ENCODE measurements at places on chromosomes 2 and 18. TPM values are rescaled to one million over a fixed set of nuclear protein-coding genes. Genes with fewer than 3 reads are reported as not detected.

DNA sequence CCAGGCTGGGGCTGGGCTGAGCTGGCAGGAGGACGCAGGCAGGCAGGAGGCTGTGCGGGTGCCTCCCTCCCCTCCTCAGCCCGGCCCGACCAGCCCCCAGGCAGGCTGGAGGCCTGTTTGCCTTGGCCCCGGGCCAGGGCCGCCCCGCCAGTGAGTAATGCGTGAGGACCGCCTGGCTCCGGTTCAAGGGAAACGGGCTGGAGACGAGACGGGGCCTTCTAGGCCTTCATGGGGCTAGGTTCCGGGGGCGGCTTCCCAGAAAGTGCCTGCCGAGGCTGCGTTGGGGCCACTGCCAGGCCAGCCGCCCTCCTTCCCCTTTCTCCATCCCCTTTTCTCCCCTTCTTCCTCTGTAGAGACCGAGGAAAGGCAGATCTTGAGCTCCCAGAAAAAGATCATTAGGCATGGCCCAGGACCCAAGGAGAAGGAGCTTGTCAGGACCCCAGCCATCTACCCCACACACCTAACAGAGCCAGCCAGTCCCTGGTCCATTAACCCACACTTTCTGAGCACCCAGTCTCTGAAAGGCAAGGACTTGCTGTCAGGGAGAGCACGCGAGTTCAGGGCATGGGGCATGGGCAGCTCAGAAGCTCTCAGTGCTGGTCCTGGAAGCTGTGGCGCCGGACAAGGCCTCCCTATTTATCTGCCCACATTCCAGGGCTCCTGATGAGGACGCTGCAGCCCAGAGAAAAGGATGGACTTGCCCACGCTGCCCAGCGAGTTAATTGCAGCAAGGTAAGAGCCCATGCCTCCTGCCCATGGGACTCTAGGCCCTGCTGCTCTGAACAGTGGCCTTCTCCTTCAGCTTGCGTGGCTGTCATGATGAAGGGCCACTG lies 48.5 kb downstream of the SMAD7 start:
- DNase-seq = peak; percentile 88
- H3K4me3 ChIP-seq = no peak overlapping the region
- no peak overlapping the region for H3K27ac ChIP-seq

DNA sequence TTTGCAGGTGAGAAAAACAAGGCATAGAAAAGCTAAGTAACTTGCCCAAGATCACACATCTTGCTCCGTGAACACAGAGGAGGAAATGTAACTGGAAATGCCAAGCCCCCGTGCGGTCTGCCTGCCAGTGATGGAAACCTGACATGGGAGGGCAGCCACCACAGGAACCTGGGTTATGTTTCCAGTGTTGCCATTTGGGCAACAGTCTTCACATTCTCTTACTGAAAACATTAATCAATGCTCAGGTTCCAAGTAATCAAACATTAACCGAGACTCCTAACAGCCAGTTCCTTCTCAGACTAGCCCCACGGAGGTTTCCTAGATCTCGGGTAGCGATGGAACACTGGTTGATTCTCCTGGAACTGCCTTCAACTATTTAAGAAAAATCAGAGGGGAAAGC lies 2.5 kb downstream of the TGFA start:
- peak overlapping the region; percentile 99 for H3K4me3 ChIP-seq
- no peak for DNase-seq
- H3K27ac ChIP-seq = peak overlapping the region; percentile 98
- no peaks in the 10 kb centered on the region for H3K36me3 ChIP-seq

- no peaks in the 10 kb centered on the region for H3K4me1 ChIP-seq
- H3K4me3 ChIP-seq = no peak overlapping the region
- no peaks in the 10 kb centered on the region for H3K27me3 ChIP-seq
Measured at GRCh38 chr18:35888329-35888728, 84.2 kb upstream of the RMP24 start.

The CPO gene
- total RNA-seq = not detected

The DRC1 gene
- 4.7 TPM for total RNA-seq

- H3K36me3 ChIP-seq = no peaks in the 10 kb centered on the region
- H3K4me1 ChIP-seq = no peaks in the 10 kb centered on the region
- no peak overlapping the region for H3K4me3 ChIP-seq
- H3K27ac ChIP-seq = no peak overlapping the region
- H3K27me3 ChIP-seq = no peaks in the 10 kb centered on the region
Measured at GRCh38 chr18:10465174-10465939, 10.9 kb downstream of the APCDD1 start.

GRCh38 chr18:57659460-57660102 lies 37.9 kb upstream of the NARS1 start:
- no peak for DNase-seq
- no peak overlapping the region for H3K4me3 ChIP-seq
- no peaks in the 10 kb centered on the region for H3K4me1 ChIP-seq

GRCh38 chr2:237722616-237723015 lies 76.0 kb upstream of the RBM44 start:
- H3K36me3 ChIP-seq = peaks cover 26% of the 10 kb centered on the region
- no peaks in the 10 kb centered on the region for H3K27me3 ChIP-seq
- DNase-seq = no peak
- H3K4me1 ChIP-seq = peaks cover 8% of the 10 kb centered on the region

The MYCN gene
- not detected for total RNA-seq

The FOXI3 gene
- not detected for total RNA-seq

DNA sequence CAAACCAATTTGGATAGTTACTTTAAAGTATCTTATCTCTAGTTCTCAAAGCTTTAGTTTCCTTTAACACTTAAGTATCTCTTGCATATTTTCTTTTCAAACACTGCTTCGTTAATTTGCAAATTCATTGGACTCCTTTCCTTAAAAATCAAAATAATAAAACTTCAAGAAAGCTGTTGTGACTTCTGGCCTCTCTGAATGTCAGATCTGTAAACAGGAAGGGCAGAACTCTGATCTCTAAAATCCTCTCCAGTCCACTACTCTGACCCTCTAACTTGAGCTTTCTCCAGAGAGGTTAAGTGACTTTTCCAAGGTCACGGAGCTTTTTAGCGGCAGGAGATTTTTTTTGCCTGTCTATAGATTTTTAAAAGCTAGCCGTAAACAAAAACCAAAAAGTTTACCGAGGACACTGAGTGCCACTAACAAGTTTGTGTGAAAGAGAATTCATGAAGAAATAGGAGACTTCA lies 155.5 kb downstream of the TGIF1 start:
- 0 out of 2 replicates have a peak, but pooled peaks cover 11% of the 10 kb centered on the region for H3K36me3 ChIP-seq
- peaks cover 32% of the 10 kb centered on the region for H3K4me1 ChIP-seq
- peak overlapping the region; percentile 100 for H3K27ac ChIP-seq
- peak overlapping the region; percentile 72 for H3K4me3 ChIP-seq
- DNase-seq = no peak

DNA sequence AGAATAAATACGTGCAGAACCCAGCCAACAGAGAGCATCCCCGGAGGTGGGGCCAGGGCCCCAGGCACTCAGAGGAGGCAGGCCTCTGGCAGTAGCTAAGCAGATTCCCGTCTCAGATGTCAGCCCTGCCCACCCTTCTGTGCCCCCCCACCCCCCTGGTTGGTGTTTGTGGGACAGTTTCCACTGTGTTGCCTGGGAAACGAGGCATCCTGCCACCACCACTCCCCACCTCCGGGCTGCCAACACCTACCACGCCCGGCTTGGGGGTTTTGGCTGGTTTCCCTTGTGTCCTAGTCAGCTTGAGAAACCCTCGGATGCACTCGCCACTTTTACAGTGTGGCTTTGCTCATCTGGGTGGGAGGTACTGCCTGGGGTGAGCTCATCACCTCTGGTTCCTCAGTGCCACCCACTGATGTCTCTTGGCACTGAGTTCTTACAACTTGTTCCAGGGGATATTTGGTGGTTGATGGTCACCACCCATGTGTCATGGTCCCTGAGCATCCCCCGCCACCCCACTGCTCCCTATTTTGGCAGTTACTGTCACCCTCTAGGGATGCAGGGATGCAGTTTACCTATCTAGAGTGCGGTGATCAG lies 72.4 kb upstream of the YWHAQ start:
- peak overlapping the region; percentile 87 for H3K27ac ChIP-seq
- H3K4me1 ChIP-seq = peaks cover 46% of the 10 kb centered on the region
- no peaks in the 10 kb centered on the region for H3K27me3 ChIP-seq

- H3K36me3 ChIP-seq = no peaks in the 10 kb centered on the region
- H3K4me3 ChIP-seq = no peak overlapping the region
- no peak for DNase-seq
- H3K4me1 ChIP-seq = peaks cover 33% of the 10 kb centered on the region
- no peak overlapping the region for H3K27ac ChIP-seq
- no peaks in the 10 kb centered on the region for H3K27me3 ChIP-seq
Measured at GRCh38 chr2:38017836-38018235, 58.1 kb downstream of the CYP1B1 start.

DNA sequence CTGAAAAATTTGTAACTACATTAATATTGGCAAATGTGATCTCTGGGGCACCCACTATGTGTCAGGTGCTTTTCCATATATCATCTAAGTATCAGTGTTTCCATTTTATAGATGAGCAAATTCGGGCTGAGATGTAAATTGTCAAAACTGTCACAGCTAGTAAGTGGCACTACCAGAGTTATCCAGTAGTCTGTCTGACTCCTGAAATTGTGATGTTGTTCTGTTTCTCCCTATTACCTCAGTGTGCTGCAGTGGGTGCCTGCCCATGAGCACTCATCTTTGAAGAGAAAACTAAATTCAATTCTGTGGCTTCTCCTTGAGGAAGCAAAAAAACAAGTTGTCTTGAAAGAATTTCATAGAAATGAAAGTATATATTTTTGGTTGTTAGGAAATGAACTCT lies 467.4 kb upstream of the FANCL start:
- no peak for DNase-seq
- H3K4me3 ChIP-seq = no peak overlapping the region
- H3K27me3 ChIP-seq = no peaks in the 10 kb centered on the region
- H3K4me1 ChIP-seq = no peaks in the 10 kb centered on the region
- H3K36me3 ChIP-seq = no peaks in the 10 kb centered on the region

The MBOAT2 gene
- total RNA-seq = 45.3 TPM

The ZNF396 gene
- 2.0 TPM for total RNA-seq

DNA sequence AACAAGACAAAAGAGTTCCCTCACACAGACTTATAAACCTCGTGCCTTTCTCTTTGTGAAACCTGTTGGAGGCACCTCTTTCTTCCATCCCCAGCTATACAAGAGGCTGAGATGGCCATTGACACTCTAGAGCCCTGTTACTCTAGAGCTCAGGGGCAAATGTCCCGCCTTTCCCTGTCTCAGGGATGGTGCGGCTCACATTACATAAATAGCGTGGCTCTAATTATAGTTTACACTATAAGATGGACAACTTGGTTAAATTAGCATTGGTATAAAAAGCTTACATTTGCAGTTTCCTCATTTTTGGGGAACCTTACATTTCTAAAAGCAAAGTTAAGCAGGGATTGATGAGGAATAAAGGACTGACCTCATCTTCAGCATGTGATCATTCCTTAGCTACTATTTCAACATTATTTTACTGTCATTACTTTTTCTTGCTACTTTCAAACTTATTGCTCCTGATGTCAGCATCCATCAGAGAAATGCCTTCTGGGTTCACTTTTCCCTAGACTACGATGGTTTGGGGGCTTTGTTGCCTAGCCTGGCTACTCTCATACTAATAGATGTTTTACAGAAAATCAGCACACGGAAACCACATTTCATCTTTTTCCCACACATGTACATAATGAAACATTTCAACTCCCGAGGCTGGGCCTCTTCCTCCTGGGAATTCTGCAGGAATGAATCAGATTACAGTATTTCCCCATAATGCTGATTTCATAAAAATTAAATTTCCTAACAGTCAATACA lies 40.4 kb downstream of the FTCDNL1 start:
- H3K36me3 ChIP-seq = no peaks in the 10 kb centered on the region
- DNase-seq = no peak
- H3K4me1 ChIP-seq = no peaks in the 10 kb centered on the region
- no peak overlapping the region for H3K4me3 ChIP-seq
- H3K27ac ChIP-seq = no peak overlapping the region

- no peak overlapping the region for H3K4me3 ChIP-seq
- peaks cover 19% of the 10 kb centered on the region for H3K36me3 ChIP-seq
- peak overlapping the region; percentile 61 for H3K27ac ChIP-seq
- peaks cover 60% of the 10 kb centered on the region for H3K4me1 ChIP-seq
- peak; percentile 56 for DNase-seq
- no peaks in the 10 kb centered on the region for H3K27me3 ChIP-seq
Measured at GRCh38 chr2:172464400-172465129, 37.2 kb downstream of the ITGA6 start.

DNA sequence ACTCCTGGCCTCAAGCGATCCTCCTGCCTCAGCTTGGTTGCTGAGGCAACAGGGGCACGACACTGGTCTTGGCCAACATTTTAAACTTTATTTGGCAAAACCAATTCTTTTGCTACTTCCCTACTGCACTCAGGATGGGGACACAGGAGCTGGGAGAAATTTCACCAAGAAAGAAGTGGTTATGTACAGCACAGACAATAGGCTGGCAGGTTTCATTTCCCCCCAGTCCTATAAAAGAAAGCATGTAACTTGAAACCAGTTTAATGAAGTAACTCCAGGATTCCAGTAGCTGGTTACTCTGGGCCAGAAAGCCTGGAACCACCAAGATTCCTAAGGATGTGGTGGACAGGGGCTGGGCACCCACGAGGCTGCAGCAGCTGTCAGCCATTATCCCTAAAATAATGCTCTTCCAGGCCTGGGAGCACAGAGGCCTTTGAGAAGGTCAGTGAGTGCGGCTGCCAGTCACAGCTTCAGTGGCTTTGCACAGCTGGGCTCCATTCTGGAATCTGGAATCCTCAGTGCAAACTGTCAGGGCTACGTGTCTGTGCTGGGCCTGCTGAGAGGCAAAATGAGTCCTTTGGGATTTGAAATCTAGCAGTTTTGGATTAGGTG lies 142.3 kb upstream of the ITGA6 start:
- no peak overlapping the region for H3K27ac ChIP-seq
- no peaks in the 10 kb centered on the region for H3K36me3 ChIP-seq
- peak; percentile 48 for DNase-seq
- H3K4me3 ChIP-seq = no peak overlapping the region

The GCG gene
- total RNA-seq = not detected

The ACTG2 gene
- not detected for total RNA-seq

The ZNF512 gene
- 40.6 TPM for total RNA-seq

- H3K27ac ChIP-seq = no peak overlapping the region
- DNase-seq = no peak
- H3K36me3 ChIP-seq = no peaks in the 10 kb centered on the region
- no peaks in the 10 kb centered on the region for H3K27me3 ChIP-seq
- no peak overlapping the region for H3K4me3 ChIP-seq
Measured at GRCh38 chr18:37671119-37671518, 105.5 kb upstream of the CELF4 start.

The DTNA gene
- total RNA-seq = not detected

The AKAIN1 gene
- not detected for total RNA-seq
